ENCODE measurements at places on chromosomes 7 and 10.
A peak's percentile ranks its signal among the peaks of the same experiment; 100 is the strongest.

DNA sequence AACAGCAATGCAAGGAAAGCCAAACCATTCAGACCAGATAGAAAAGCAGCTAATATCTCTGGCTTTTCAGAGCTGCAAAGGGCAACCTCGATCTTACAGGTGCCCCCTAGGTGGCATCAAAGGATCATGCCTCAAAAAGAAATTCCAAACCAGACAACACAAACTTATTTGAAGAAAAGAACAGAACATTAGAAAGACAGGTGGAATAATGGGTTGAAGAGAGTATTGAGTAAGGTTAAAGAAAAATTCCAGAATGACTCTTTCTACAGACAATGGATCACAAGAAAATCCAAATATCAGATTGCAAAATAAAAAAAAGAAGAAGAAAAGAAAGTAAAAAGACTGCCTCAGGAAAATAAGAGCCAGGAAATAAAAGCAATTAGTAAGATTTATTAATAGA, 213.7 kb downstream of the ELMO1 start:
- DNase-seq, result peak; percentile 26

DNA sequence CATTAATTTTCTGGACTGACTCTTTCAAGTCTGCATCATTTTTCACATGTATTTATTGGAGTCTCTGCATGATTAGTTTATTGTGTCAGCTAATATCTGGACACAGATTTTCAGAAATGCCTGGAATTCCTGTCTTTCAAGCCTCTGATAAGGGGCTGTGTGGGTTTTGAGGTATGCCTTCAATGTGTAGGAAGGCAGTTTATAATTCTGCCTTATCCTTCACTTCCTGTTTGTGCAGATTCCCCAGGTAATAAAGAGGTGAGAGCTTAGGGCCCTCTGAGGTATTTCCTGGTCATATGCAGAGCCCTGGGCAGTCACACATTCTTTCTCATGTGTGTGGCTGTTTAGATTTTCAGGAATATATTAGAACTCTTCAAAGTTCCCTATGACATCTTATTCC, 79.4 kb upstream of the PRKCQ start:
- no peak for DNase-seq

- DNase-seq, result peak; percentile 98
Observed at GRCh38 chr7:30162622-30163124, 27.9 kb downstream of the MTURN start.

GRCh38 chr7:119256446-119257131, 1016.4 kb upstream of the KCND2 start:
- DNase-seq, result peak; percentile 40

GRCh38 chr10:51086710-51087109, 12.4 kb downstream of the PRKG1 start:
- DNase-seq, result no peak

- peak; percentile 29 for DNase-seq
Observed at GRCh38 chr7:130141161-130141883, 63.9 kb downstream of the TMEM209 start.

GRCh38 chr10:74888962-74889661, 62.7 kb downstream of the KAT6B start:
- DNase-seq, result no peak

DNA sequence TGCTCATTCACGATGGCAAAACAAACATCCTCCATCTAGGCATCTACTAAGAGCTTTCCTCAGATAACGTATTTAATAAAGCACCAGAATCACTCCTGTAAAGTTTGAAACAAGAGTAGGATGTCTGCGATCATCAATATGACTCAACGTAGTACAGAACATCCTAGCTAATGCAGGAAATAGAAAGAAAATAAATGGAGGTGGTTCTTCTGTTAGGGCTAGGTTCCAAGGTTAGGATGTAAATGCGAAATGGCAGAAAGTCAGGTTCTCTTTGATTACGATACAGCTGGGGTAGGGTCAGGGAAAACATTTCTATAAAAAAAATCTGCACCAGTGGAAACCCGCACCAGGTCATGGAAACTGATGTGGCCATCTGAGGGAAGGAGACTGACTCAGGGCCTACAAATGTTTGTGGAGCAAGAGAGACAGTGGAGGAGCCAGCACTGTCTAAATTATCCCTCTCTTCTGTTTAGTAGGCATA, 29.1 kb downstream of the CCDC6 start:
- no peak for DNase-seq

DNA sequence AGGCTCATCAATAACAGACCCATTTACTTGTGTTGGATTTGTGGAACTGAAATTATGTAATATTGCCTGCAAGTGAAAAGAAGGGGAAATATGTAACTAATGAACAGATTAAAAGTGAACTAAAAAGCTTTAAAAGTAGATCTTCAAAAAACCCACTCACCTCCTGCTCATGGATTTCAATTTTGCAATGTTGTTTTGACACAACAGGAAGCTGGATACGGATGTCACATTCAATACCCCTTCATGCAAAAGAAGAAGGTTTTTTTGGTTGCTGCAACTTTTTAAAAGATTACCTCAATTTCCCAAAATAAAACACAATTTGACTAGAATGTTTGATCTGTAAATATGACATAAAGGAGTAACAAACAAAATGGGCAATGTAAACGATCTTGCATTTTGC, 3.3 kb downstream of the MKI67 start:
- no peak for DNase-seq

DNA sequence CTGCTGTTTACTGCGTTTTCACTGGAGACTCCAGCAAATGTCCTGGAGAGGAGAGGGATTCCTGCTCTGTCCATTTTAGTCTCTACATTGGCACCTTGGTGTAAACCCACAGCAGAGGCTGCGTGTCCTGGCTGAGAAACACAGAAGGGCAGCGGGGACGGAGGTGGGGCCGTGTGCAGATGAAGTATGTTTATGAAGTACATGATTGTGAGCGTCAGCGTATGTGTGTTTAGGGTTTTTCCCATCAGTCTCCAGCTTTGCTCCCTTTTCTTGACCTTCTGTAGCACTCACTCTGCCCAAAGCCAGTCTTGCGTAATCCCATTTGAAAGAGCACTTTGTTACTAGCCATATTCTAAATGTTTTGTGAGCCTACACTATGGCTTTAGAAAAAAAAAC, 750.7 kb upstream of the SORCS1 start:
- DNase-seq, result no peak

- DNase-seq, result no peak
Observed at GRCh38 chr7:128030654-128031611, at the start of gene LRRC4. LRRC4 (minus strand) TSS chr7:128031437; CDS start chr7:128030640, 797 bp downstream.

- DNase-seq, result no peak
Observed at GRCh38 chr7:2488681-2489080, 12.5 kb upstream of the GRIFIN start.

GRCh38 chr10:52755297-52756062, 17.1 kb downstream of the MBL2 start:
- DNase-seq, result no peak

- DNase-seq, result no peak
Observed at GRCh38 chr10:118234683-118235082, 107.4 kb downstream of the FAM204A start.

- DNase-seq, result no peak
Observed at GRCh38 chr7:91293136-91293535, 28.9 kb downstream of the FZD1 start.

GRCh38 chr7:142711746-142712616, 37.3 kb upstream of the PRSS1 start:
- no peak for DNase-seq

GRCh38 chr7:36400606-36401005, 10.9 kb downstream of the ANLN start:
- DNase-seq, result no peak

DNA sequence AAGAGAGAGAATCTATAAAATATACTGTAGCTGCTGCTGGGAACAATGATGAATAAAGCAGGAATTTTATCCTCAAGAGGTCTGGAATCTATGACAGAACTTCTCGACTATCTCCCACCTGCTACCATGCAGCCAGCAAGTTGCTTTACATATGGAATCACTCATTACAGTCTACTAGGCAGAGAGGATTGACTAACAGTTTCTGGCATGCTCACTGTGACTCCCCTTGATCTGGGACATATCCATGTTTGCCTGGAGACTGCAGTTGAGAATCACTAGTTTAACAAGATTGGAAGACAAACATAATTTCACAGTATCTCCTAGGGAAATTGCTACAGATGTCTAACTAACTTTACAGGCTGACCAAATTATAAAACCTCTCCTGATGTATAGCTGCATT, 13.3 kb downstream of the GPR37 start:
- no peak for DNase-seq

- no peak for DNase-seq
Observed at GRCh38 chr7:87735360-87735759, 107.2 kb downstream of the RUNDC3B start.

DNA sequence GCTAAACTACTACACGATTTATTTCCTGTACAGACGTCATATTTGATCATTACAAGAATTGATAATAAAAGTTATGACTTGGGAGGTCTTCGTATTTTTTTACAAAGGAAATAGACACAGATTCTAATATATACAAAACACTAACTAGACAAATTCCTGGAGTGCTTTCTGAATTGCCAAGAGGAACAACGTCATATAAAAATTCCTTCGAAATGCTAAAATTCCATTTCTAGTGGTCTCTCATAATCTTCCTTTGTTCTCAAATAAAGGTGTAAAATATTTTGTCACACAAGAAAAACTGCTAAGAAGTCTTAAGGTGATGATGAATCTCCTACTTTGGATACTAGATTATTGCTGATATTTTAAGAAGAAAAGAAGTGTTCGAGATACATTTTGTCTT, 85.4 kb downstream of the CDK6 start:
- no peak for DNase-seq

- DNase-seq, result no peak
Observed at GRCh38 chr7:70047384-70047783, 449.1 kb downstream of the AUTS2 start.

GRCh38 chr10:101139421-101139911, 8.4 kb downstream of the TLX1 start:
- no peak for DNase-seq

DNA sequence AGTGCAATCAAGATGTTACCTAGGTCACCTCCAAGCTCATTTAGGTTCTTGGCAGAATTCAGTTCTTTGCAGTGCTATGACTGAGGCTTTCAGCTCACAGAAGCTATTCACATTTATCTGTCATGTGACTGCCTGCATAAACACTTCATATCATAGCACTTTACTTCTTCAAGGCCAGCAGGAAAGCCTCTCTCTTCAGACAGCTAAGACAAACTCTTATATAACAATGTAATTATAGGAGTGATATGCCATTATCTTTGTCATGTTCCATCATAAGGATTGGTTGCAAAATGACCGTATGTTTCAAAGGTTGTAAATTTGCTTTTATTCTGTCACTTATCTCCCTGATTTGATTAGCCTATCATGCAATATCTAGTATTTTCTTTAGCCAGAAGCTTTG, 78.8 kb upstream of the TMEM196 start:
- DNase-seq, result peak; percentile 47

DNA sequence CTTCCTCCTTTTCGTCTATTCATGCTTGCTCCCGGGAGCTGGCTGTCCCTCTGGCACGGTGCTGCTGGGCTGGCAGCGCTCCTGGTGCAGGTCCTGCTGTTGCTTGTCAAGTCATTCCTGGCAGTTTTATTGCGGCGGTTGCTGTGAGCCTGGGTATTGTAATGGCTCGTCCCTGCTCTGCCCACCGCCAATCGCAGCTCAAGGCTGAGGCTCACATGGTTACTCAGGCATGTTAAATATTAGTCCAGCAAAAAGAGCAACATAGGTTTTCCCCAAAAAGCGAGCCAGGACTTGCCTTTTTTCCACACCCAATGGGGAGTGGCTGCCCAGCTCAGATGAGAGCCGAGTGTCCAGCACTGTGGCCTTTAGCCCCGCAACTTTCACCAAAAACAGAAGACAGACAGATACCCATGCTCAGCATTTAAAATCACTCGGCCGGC, 492.9 kb upstream of the FOXK1 start:
- no peak for DNase-seq

DNA sequence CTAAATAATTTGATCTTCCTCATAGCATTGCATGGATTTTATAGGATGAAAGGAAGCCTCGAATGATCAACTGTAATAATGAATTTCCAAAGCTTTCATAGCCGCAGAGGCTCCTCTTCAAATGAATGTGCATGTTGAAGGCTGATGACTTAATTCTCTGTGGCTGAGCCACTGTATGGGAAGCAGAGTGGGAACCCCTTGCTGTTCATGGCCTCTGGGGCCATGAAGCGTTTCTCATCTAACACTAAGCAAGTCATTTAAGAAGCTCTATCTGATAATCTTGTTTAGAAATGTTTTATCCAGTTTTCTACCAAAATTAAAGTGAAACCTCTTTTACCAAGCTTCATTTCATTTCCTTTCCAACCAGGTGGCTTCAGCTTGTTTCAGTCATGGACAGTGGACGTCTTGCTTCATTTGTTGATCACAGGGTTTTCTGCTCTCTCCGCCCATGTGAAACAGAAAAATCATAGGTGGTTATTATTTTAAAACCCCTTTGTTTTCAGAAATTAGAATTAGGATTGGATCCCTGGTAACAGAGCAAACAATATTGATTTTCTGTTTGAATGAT, 10.3 kb upstream of the ADARB2 start:
- no peak for DNase-seq

DNA sequence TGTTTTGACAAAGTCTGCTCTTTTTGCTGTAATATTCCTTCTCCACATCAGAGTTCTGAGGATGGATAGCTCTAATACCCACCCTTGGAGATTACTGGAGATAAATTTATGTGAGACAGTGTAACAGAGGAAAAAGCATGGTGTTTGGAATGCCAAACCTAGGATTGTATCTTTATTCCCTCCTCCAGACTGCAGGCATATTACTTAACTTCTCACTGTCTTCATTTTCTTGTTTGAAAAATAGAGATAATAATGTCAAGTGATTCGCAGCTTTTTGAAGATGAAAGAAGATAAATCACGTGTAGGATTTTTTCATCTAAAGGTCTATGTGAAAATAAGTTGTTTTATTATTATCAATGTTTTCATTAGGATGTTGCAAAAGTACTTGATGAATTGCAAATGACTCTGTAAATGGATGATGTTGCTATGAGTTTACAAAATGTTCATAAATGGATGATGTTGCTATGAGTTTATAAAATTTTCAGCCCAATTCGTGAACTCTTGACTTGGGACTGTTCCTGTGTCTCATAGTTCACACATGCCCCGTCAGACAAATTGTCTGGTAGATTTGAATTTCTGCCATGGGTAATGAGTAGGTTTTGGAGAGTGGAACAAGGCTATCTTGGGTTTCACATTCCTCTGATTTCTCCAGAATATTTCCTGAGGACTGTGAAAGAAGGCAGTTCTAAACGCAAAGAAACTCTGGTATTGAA, 113.1 kb upstream of the IGFBP3 start:
- no peak for DNase-seq

GRCh38 chr7:38905056-38905759, 3.8 kb downstream of the VPS41 start:
- no peak for DNase-seq

DNA sequence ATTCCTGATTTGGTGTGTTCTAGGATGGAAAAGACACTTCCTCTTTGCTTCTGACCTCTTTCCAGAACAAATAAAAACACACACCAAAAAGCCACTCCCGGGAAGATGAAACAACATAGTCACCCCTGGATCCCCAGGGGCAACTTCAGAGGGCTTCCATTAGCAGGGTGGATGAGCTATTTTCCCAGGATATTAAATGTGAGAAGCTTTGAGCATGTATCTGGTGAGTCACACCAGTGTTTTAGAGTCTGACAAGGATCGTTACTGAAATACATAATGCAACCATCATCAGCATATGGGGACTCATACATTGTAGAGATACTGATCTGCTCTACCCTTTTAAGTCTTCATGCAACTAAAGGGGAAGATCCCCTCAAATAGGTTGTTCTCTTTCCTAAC, 115.5 kb upstream of the ZNF438 start:
- no peak for DNase-seq
